NCI-H1092 (cell line): ENCODE measurements at places on chromosomes 1 and 21.

GRCh38 chr1:84319662-84320061 is 18.2 kb downstream of the SAMD13 start:
- DNase-seq = no peak

DNA sequence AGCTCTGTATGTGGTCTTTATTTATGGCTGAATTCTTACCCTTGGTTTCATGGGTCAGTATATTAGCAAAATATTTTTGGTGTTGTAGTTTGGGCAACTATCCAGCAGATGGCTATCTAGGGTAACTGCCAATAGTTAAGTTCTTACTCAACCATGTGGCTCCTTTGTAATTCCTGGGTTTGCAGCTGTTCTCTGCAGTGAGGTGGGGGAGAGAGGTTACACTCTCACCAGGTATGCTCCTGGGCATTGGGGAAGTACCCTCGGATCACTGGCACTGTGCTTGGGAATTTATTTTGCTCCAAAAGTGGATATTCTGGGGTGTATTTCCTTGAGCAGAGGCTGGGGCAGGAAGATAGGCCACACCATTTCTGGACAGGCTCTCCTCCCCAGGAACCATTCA is 436.7 kb upstream of the TMPRSS15 start:
- no peak for DNase-seq

DNA sequence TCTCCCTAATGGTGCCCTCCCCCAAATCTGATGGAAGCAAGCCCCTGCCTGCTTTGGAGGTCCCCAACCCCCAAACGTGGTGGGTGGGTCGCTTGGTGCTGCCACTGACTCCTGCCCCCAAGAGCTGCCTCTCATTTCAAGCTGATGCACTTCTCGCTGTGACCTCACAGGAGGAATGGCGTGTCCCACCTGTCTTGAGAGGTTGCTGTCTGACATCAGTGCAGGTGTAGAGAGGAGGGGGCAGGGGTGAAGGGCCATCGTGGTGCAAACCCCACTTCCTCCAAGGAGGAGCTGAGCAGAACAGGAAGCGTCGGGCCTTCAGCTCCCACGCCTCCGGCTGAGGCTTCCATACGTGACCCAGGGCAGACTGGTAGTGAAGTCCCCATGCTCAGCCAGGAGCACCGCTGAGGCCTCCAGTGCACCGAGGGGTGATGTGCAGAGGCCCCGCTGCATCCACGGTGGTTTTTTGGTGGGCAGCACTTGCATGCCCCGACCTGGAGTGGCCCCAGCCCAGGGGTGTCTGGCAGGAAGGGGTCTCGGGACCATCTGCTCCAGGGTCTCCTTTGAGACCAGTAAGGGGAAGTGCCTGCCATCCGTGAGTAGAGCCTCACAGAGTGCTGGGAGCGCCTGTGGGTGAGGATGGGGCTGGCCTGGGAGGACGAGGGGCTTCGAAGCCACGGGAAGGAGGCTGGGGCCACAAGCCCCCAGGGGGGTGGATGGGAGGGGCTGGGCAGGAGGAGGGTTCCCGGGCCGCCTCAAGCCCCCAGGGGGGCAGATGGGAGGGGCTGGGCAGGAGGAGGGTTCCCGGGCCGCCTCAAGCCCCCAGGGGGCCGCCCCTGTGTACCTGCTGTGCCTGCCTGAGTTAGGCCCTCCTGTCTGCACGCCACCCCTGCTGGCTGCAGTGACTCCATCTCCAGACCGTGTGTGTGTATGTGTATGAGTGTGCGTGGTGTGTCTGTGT is 39.8 kb downstream of the WDR4 start:
- DNase-seq = no peak

DNA sequence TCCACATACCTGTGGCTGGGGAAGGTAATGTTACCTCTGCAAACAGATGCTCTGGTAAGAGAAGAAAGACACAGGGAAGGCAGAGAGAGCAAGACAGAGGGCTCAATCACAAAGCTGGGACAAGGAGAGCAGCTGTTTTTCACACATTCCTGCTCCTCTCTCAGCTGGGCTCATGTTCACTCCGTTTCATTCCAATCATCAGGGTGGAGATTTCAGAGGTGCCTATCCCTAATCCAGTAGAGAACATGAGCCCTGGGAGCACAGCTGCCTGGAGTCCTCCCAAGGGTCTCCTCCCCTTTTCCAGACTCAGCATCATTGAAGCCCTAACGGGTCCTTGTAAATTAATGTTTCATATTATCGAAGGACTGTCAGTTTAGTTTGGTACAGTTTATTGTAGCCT is 19.4 kb downstream of the GADD45A start:
- DNase-seq = no peak

DNA sequence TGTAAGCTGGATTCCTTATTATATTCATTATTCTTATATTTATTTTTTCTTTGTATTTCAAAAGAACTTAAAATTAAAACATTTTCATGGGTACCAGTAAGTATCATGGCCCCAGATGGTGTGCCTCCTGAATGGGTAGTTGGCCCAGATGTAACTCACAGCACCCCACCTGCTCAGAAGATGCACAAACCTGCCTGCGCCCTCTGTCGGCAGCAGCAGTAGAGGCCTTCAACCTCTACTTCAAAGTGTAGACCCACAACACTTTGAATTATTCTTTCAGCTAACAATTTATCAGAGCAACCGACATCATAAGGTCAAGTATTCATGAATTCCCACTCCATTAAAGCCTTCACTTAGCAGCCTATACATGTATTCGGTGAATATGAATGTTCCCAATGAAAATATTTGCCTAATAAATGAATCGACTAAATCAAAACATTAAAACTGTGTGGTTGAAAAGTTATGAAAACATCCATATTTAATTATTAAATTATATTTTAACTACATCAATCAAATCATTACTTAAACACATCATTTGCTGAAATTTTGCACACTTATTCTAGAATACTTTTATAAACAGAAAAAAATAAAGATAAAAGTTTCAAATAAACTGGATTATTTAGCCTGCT is 25.4 kb downstream of the PIGM start:
- peak; percentile 55 for DNase-seq

- DNase-seq = no peak
Observed at GRCh38 chr1:16165548-16165947, 9.7 kb upstream of the EPHA2 start.

DNA sequence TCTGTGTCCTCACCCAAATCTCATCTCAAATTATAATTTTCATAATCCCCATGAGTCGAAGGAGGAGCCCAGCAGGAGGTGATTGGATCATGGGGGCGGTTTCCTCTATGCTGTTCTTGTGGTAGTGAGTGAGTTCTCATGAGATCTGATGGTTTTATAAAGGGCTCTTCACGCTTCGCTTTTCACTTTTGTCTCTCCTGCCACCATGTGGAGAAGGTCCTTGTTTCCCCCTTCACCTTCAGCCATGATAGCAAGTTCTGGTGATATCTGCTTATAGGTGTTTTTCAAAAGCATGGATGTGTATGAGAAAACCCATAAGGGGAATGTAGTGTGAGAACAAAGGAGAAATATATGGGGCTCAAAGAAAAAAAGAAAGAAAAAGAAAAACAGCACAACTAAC is 405.9 kb upstream of the RGS18 start:
- DNase-seq = no peak

- no peak for DNase-seq
Observed at GRCh38 chr1:196650403-196650802, 1.4 kb upstream of the CFH start.

- DNase-seq = no peak
Observed at GRCh38 chr1:74715236-74715502, 17.7 kb downstream of the CRYZ start.

GRCh38 chr1:166164995-166165660 is 1.7 kb downstream of the FAM78B start:
- no peak for DNase-seq

- no peak for DNase-seq
Observed at GRCh38 chr21:34882719-34883131, 166.4 kb downstream of the RUNX1 start.

- peak; percentile 86 for DNase-seq
Observed at GRCh38 chr1:203325026-203325417, 19.7 kb downstream of the BTG2 start.

GRCh38 chr1:173503391-173503790 is 26.3 kb downstream of the PRDX6 start:
- DNase-seq = no peak

DNA sequence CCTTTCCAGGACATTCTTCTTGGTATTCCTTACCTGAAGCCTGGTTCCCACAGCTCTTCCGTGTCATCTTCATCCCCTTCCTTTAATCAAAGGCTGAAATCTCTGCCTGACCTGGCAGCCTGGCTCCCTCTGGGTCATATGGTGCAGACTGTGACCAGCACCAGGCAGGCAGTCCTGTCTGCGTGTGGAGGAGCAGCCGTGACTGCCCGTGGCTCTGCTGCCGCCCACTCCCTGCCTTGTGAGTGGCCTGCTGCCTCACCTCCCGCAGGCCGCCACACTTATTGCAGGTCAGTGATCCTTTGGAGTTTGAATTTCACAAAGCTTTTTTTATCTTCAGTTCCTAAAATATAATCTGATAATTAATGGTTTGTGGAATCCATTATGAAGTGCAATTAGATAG is 36.2 kb upstream of the EPHA8 start:
- DNase-seq = no peak

DNA sequence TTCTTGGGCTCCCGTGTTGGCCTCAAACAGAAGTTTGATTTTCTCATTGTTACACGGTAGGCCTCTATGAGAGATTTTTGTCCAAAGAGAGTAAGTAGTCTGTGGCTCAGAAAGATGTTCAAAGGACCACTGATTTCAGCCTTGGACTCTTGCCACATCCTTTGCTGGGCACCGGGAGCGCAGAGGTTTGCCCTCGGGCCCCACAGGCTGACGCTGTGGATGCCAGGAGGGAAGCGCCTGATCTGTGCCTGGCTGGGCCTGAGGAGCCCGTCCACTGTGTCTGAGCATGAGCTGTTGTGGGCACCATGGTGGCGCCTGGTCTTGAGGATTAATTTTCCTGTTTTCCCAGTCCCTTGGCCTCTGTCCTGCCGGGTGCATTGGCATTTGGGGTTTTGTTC is 52.3 kb downstream of the PCNT start:
- no peak for DNase-seq

DNA sequence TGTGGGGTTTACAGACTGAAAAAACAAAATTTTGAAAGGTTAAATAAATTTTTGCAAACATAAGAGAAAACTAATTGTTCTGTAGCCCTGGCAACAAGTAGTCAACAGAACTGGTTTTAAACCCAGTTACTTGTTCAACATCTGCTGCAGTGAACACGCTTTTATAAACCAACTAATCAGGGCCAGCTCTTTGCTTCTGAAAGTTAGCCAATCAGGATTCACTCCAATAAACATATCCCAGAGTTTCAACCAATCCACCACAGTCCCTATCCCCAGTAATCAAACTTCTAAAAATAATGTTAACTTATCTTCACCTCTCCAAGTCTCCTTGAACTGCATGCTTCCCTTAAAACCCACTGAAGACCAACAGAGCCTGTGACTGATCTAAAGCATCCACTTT is 306.6 kb downstream of the CTH start:
- DNase-seq = no peak

DNA sequence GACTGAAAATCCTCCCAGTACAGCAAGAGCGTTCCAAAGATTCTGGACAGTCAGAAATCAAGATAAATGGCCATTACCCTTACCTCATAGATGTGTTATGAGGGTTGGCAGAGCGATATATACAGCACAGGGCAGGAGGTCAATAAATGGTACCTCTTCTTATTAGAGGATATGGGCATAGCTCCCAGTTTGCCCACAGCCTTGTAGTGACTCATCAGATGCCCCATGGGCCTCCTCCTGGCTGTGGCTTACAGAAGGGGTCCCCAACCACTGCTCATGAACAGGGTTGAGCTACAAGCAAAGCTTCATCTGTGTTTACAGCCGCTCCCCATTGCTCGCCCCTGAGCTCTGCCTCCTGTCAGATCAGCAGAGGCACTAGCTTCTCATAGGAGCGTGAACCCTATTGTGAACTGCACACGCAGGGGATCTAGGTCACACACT is 7.3 kb upstream of the IFNGR2 start:
- no peak for DNase-seq

GRCh38 chr1:55252942-55253589 is 37.9 kb upstream of the USP24 start:
- no peak for DNase-seq

DNA sequence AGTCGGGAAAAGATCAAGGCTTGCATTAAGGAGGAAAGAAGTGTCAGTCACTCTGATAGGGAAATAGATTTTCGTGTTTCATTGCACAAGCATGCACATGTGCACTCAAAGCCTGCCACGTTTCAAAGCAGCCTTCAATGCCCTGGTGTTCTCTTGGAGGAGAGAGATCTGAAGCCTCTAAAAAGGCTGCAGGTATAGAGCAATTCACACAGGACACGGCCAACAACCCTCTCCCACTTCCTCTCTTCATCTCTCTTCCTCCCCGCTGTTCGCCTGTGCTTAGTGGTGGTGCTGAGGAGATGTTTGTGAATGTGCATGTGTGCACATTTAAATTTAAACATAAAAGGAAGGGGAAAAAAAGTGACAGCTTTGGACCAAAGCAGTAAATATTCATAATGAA is 117.7 kb downstream of the NUF2 start:
- DNase-seq = no peak

DNA sequence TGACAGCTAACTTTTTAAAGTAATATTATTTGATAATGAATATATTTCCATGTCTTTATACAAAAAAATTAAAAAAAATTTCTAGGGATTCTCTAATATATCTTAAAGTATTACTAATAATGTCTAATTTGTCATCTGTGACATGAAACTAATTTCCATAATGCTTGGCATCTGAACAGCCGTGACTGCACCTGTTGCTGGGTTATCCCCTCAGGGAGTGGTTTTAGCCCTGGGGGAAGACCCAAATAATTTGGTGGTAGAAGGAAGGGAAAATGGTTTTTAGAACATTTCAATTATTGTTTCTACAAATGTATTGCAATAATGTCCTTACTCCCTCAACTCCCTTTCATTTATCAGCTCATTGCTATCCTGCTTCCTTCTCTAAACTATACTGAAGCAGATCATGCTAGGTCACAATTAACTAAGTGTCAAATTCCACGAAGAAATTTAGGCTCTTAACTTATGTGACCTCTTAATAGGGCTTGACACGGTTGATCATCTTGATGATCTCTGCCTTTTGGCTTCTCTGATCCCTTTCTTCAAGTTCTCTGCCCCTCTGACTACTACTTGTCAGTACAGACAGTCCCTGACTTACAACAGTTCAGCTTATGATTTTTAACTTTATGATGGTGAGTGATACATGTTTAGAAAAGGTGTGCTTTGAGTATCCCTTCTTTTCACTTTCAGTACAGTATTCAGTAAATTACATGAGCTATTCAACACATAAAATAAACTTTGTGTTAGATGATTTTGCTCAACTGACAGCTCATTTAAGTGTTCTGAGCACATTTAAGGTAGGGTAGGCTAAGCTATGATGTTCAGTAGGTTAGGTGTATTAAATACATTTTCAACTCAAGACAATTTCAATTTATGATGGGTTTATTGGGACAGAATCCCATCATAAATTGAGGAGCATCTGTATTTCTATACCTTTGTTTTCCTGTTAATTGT is 26.4 kb upstream of the DPH5 start:
- DNase-seq = no peak

- no peak for DNase-seq
Observed at GRCh38 chr21:23861911-23862504, 1745.3 kb downstream of the MRPL39 start.

- no peak for DNase-seq
Observed at GRCh38 chr1:114078116-114078515, 75.6 kb downstream of the SYT6 start.
